Left colon (tissue), 2 donors: ENCODE measurements at places on chromosomes 11 and 22.

GRCh38 chr11:9568854-9569587 is 4.4 kb upstream of the WEE1 start:
- DNase-seq = peak; percentile 87

DNA sequence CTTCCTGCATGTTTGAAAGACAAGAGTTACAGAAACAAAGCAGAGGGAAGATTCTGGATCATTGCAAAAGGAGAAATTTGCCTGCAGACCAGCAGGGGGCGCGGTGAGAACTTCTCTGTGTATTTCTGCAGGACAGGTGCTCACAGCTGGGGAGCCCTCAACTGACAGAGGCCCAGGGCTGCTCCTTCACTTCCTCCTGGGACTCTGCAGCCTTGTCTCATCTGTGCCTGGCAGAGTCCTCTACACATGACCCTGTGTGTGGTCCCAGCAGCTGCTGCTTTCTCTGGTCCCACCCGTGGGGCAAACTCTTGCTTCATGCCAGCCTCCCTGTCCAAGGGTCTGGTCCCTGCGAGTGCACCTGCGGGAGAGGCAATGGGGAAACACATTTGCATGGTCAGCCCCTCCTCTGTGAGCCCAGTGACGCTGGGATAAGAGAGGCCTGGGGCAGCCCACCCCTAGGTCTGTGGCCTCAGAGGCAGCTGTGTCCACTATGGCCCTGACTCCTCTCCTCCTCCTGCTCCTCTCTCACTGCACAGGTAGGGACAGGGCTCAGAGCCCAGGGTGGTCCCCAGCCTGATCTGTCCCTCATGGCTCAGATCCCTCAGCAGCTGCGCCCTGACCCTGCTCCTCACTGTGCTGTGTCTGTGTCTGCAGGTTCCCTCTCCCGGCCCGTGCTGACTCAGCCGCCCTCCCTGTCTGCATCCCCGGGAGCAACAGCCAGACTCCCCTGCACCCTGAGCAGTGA is 43.2 kb upstream of the VPREB1 start:
- peak; percentile 34 for DNase-seq

DNA sequence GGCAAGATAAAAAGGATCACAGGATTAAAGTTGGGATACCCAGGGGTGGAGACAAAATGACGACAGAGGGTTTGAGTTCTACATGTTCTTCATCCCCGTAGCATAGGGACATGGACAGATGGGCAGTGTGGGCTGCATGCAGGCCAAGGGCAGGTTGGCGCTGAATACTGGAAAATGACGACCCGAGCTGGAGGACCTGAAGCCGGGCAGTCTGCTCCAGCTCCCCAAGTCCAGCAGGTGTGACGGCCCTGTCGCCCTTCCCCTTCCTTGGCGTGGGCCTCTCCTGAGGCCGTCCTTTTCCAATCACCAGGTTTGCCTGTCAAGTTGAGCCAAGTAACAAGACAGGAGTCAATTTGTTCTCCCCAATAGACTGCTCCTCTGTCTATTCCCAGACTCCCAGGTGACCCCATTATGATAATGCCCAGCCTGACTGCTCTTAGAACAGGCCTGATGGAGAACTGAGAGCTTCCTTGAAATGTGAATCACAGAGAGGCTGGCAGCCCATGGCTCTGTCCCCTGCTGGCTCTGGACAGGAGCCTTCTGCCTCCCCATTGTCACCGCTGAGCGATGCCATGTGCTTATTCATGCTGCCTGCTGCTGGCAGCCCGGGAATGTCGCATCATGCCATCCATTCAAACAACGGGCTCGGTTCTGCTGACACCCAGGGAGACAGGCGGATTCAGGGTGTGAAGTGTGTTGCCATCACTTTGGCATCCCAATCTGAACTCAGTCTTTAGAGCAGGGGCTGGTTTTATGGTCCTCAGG is 392.1 kb downstream of the NTM start:
- no peak for DNase-seq

- no peak for DNase-seq
Measured at GRCh38 chr11:87063982-87064381, 26.2 kb downstream of the TMEM135 start.

- DNase-seq = no peak
Measured at GRCh38 chr11:69799582-69799981, 19.6 kb downstream of the FGF3 start.
